ENCODE measurements at places on chromosomes 5 and 9.
A peak's percentile ranks its signal among the peaks of the same experiment; 100 is the strongest.

DNA sequence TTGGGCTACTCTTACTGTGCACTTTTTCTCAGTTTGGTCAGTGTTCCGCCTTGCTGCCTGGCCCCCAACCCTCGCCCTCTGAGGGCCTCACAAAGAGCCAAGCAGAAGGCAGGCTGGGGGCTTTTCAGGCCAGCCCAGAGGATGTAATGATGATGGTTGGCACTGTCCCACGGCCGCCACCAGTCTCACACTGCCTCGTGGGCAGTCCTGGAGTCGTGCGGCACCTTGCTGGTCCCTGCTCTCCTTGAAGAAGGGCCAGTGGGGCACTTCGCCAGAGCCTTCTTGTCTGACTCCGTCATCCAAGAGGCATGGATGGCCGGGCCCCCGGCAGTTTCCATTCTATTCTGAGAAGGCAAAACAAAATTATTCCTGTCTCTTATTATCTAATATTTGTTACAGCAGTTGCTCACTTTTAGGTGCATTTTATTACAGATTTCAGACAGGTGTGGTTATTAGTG is 21.0 kb downstream of the TENT4A start:
- DNase-seq, result no peak

- DNase-seq, result no peak
These were observed 69.4 kb downstream of the PPIC start for GRCh38 chr5:122967085-122967484.

DNA sequence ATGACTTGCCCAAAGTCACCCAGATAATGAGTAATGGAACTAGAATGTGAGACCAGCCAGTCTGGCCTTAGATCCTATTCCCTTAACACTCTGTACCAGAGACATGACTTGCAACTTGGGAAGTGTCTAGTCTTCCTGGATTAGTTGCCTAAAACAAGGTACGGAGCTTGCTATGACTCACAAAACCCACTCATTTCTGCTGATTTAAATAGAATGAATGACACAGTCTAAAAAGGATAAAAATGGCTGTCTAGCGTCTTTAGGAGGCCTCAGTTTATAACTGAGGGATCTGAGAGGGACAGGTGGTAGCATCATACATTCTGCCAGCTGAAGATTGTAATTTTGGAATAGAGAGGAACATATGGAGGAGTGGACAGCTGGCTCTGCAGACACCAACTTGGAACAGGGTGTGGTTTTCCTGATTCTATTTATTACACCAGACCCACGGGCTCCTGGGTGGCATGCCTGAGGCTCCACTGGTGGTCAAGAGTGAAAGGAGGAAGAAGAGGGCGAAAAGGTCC is 62.7 kb downstream of the ABLIM3 start:
- no peak for DNase-seq

- no peak for DNase-seq
These were observed 186.9 kb downstream of the AUH start for GRCh38 chr9:91174772-91175171.

DNA sequence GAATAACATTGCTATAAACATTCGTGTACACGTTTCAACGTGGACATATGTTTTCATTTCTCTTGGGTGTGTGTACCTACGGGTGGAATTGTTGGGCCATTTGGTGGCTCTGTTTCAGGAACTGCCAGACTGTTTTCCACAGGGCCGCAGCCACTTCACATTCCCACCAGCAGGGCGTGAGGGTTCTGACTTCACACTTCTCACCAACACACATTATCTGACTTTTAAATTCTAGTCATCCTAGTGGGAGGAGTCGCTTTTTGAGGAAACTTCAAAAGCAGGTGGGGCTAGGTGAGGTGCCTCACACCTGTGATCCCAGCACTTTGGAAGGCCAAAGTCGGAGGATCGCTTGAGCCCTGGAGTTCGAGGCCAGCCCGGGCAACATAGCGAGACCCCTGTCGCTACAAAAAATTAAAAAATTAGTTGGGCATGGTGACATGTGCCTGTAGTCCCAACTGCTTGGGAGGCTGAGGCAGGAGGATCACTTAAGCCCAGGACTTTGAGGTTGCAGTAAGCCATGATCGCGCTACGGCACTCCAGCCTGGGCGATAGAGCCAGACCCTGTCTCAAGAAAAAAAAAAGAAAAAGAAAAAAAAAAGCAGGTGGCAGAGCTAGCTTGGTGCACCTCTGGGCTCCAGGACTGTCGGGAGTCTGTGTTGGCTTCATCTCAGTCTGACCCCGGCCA is 28.5 kb downstream of the TSPAN17 start:
- no peak for DNase-seq

- DNase-seq, result peak; percentile 59
These were observed 6.1 kb downstream of the SAPCD2 start for GRCh38 chr9:137064027-137064879.

DNA sequence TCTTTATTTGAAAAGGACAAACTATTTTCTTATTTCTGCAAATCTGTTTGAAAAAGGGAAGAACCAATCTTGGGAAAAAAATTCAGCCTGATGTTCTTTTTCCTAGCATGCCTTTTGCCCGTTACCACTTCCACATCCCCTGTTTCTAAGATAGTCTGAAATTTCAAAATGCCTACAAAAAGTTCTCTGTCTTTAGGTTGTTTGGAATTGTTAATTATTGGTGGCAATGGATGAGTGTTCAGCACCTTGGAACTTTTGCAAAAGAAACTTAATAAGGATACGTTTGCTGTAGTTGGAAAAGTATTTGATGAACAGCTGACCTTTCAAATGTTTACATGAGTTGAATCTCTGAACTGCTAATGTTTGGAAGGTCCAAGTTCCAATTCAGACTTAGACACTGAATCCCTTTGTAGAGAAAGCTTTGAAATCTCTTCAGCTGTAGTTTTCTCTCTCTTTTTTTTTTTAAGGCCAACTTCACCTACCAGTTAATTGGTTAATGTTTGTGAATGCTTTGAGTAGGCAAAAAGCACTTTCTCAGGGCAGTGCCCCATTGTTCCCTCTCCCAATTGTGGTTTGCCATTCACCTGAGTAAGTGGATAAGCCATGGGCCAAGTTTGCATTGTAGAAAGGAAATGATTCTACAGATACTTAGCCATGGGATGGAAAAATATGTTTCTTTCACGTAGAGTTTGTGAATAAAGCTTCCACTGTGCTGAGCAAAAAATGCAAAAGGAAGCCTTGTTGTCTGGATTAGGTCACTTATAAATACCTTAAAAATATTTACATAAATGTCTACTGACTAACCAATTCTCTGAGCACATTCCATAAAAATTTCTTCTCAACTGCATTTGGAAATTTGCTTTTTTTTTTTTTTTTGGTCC is 156.4 kb upstream of the ELL2 start:
- DNase-seq, result no peak

DNA sequence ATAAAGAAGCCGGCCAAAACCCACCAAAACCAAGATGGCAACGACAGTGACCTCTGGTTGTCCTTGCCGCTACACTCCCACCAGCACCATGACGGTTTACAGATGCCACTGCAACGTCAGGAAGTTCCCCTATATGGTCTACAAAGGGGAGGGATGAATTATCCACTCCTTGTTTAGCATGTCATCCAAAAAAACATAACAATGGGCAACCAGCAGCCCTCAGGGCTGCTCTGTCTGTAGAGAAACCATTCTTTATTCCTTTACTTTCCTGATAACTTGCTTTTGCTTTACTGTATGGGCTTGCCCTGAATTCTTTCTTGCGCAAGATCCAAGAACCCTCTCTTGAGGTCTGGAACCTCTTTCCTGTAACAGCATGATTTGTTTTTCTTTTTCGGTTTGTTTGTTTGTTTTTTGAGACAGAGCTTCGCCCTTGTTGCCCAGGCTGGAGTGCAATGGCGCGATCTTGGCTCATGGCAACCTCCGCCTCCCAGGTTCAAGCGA is 2.0 kb upstream of the UAP1L1 start:
- no peak for DNase-seq

- no peak for DNase-seq
These were observed 16.7 kb upstream of the RNU6ATAC start for GRCh38 chr9:134180786-134181647.

- DNase-seq, result no peak
These were observed 62.2 kb downstream of the DMRTA1 start for GRCh38 chr9:22508790-22509189.

GRCh38 chr5:139105621-139106071 is 92.5 kb downstream of the SIL1 start:
- DNase-seq, result no peak

- no peak for DNase-seq
These were observed 295.5 kb upstream of the WWC1 start for GRCh38 chr5:167995844-167996425.

DNA sequence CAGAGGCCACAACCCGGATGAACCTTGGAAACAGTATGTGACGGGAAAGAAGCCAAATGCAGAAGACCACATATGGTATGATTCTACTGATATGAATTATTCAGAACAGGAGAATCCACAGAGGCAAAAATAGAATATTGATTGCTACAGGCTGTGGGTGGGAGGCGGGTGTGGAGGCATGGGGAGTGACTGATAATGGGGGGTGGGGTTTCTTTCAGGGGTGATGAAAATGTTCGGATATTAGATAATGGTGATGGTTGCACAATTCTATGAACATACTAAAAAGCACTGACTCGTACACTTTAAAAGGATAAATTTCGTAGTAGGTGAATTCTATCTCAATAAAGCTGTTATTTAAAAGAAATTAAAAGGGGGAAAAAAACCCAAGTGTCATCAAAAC is 10.7 kb downstream of the IL4 start:
- no peak for DNase-seq

- peak; percentile 17 for DNase-seq
These were observed 56.3 kb upstream of the KCNN2 start for GRCh38 chr5:114305402-114306207.

DNA sequence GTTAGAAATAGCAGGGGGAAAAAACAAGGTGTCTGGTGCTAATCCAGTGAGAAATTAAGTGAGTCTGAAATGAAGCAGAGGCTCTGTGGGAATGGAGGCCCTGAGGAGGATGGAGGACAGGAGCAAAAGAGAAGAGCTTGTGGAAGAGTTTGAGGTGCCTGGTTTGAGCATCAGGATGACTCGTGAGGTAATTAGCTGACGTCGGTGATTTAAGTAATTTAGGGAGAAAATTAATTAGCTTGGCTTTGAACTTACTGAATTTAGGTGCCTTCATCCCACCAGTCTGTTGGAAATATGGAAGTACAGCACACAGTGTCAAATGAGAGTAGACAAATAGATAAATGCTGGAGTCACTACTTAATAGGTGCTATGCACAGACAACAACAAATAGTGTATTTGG is 103.0 kb upstream of the CDH6 start:
- DNase-seq, result no peak

- DNase-seq, result no peak
These were observed 29.3 kb downstream of the PPIC start for GRCh38 chr5:123007182-123007581.

Data from muscle of back (tissue), 13 donors.